Activated T-cell treated with anti-CD3 and anti-CD28 coated beads for 1 hour (primary cell): ENCODE measurements at places on chromosomes 3 and 15.

- DNase-seq: peak; percentile 4
These were observed 100.0 kb upstream of the IGF1R start for GRCh38 chr15:98548139-98548971.

- peak; percentile 80 for DNase-seq
These were observed at the start of gene ACTR8 for GRCh38 chr3:53881691-53882593. ACTR8 (minus strand) TSS chr3:53882152; CDS start chr3:53882101, 51 bp downstream.

DNA sequence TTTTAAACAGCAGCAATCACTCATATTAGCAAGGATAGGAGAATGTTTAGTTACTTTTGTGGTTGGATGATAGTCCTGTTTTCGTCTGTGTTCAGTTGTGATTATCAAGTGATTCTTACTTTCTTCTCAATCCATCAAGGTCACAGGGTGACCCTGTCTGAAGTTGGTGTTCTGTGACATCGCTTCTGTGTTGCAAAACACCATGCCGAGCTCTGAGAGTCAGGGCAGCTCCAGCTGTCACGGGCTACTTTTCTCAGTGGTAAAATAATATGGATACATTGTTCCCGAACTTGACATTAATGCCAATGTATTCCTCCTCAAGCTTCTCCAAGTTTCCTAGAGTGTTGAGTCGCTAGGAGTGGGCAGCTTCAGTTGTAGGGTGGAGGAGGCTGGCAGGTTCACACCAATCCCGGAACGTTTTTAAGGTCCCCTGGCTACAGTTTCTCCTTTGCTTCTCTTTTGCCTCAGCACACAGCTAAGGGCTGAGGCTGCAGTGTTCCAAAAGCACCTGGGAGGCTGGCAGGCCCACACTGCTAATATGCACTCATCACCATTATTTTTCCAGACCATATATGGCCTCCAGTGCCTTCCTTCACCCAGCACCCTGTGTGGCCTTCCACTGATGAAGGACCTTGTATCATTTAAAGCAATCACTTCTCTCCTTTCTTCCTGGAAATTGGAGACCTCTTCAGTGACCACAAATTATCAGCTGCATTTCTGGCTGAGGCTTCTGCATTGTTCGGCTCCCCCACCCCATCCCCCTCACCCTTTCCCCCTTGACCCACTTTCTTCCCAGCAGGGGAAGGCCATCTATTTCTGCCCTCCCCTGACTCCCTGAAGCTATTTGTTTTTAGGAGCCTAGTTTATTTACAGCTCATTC is 25.8 kb downstream of the COLQ start:
- no peak for DNase-seq

DNA sequence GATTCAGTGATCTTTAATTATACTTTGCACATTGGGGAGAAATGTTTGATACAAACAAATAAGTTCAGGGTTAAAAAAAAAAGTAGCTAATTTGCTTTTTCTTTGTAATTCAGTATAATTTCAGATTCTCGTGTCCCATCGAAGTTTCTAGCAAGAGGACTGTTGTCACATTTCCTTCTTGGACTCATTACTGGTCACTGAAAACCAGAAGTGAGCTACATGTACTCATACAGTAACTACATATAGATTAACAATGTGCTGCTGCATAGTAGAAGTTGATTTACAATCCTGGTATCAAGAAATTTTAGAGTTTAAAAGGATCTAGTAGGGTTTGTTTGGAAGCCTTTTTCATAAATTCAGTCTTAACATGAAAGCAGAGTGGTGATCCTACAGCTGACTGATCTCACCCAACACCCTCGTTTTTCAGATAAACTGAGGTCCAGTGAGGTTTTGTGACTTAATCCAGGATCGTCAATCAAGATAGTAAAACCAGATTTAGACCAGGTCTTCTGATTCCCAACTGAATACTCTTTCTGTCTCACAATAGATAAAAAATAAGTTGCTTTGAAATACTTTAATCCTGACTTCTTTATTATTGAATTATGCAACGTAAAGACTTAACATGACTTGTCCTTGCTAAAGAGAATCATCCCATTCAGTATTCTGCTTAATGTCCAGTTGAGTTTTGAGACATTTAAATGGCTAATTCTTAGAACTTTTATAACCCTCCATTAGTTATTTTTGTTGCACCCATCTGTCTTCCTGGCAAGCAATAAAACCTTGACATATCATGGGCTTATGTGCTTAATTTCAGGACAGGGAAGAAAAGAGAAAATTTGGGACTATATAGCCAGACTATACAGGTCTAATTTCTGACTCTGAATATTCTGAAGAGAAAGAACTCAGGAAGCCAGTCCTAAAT is 2.8 kb downstream of the SEC62 start:
- no peak for DNase-seq

GRCh38 chr15:36940636-36941260 is 159.6 kb downstream of the MEIS2 start:
- no peak for DNase-seq

DNA sequence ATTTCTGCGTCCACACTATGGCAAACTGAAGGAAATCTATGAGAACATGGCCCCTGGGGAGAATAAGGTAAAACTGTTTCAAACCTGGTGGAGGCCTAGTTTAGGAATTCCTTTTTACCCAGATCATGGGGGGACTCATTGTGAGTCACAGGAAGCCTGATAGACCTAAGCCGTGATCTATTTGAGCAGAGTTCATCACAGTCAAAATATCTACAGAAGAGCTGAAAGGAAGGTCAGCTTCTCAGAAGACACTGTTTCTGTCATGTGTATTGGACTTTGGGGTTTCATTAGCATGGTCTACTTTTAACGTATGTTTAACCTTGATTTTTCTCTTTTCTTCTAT is 1.3 kb downstream of the PSMD2 start:
- DNase-seq: no peak

DNA sequence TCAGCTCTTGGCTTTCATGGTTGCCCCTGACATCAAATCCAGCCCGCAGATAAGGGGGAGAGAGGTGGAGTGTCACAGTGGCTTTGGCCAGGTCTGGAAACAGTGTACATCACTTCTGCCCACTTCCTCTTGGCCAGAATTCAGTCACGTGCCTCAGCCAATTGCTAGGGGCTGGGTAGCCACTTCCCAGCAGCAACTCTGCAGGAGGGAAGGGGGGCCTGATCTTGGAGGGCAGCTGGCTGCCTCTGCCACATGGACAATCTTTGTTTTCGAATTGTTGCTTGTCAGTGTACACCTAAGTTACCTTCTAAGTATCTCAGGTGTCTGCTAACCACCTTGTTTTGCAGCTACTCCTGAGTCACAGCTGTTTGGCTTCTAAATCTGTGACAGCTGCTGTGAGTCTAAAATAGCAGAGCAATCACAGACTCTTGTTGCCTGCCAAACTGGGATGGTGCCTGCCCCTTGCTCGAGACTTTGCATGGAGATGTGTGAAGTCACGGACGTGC is 41.0 kb upstream of the LIMD1 start:
- DNase-seq: no peak

DNA sequence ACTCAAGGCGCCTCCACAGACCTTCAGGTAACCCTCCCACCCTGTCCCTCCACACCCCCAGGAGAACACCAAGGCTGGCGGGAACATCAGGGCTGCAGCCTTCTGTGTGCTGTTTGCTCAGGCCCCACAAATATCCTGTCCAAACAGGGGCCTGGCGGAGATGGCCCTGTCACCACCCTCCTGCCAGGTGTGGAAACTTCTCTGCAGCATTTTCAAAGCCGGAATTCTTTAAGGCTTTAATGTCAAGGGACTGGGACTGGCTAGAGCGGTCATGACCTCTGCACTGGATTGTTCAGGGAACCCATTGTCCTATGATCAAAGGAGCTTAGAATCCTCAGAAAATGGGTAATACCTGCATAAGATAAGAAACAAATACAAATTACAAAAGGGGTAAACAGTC is 46.6 kb downstream of the FBLN2 start:
- no peak for DNase-seq
